Activated B cell treated with CpG ODN at 0.5 μM for 24 hours (primary cell): ENCODE measurements at places on chromosomes 2 and 18. TPM values are rescaled to one million over a fixed set of nuclear protein-coding genes. Genes with fewer than 3 reads are reported as not detected.

GRCh38 chr18:36871801-36872200 lies 42.9 kb downstream of the KIAA1328 start:
- no peak overlapping the region for H3K4me3 ChIP-seq
- peaks cover 6% of the 10 kb centered on the region for H3K4me1 ChIP-seq
- peaks cover 22% of the 10 kb centered on the region for H3K36me3 ChIP-seq
- no peak for DNase-seq
- no peaks in the 10 kb centered on the region for H3K27me3 ChIP-seq
- no peak overlapping the region for H3K27ac ChIP-seq

DNA sequence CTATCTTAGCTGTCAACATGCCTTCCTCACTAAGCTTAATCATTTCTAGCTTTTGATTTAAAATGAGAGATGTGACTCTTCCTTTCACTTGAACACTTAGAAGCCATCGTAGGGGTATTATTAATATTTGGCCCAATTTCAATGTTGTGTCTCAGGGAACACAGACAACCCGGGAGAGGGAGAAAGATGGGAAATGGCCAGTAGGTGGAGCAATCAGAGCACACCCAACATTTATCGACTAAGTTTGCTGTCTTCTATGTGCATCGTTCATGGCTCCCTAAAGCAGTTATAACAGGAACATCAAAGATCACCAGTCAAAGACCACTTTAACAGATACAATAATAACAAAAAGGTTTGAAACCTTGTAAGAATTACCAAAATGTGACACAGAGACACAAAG lies 110.2 kb downstream of the OLA1 start:
- no peak overlapping the region for H3K27ac ChIP-seq
- DNase-seq = no peak
- no peaks in the 10 kb centered on the region for H3K4me1 ChIP-seq
- no peak overlapping the region for H3K4me3 ChIP-seq
- no peaks in the 10 kb centered on the region for H3K27me3 ChIP-seq

DNA sequence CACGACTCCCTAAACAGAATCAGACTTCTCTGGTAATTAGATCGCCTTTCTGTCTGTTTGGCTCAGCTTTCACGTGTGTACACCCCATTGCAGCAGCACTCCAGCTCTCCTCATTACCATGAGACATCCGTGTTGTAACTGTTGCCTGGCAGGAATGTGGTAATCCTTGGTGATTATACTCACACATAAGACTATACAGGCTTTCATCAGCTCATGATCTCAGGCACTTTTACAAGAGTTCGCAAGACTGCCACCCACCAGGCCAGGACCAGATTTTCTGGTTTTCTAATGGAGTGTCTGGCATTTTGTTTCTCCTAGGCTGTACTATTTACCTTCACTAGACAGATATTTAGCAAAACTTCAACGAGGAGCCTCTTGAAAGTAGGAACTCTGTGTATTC lies 50.2 kb downstream of the ACVR1 start:
- no peak overlapping the region for H3K4me3 ChIP-seq
- H3K4me1 ChIP-seq = no peaks in the 10 kb centered on the region
- no peak overlapping the region for H3K27ac ChIP-seq

GRCh38 chr18:50338715-50339114 lies 36.1 kb upstream of the SKA1 start:
- H3K27ac ChIP-seq = no peak overlapping the region
- peaks cover 58% of the 10 kb centered on the region for H3K4me1 ChIP-seq
- H3K27me3 ChIP-seq = no peaks in the 10 kb centered on the region
- H3K4me3 ChIP-seq = no peak overlapping the region

The ASB18 gene
- total RNA-seq = not detected in 2 replicates

DNA sequence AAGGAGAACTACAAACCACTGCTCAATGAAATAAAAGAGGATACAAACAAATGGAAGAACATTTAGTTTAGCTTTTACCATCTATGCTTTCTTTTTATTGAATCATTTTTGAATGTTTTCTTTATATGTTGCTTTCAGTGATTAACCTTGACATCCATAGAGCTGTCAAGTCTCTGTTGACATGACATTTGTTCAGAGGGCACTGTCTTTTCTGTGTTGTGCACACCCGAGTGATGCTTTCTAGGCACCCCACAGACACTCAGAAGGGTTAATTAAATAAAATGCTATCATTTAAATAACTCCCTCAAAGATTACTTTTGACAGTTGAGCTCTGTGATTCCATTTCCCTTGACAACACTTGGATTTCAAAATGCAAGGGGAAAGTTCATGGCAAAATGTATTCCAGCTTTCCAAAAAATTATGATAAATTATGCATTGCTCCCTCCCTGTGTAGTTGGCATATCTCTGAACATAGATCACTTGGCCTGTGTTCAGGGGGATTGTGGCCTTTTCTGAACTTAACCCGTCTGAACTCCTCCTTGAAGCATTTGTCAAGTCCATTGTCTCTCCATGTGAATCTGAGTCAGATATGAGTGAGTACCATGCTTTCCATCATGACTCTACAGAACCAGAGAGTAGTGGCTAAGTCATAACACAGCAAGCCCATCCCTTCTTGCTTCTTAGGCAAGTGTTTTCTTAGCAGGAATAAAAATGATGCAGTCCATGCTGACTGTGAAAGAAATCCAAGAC lies 372.6 kb downstream of the RPRM start:
- DNase-seq = no peak
- no peaks in the 10 kb centered on the region for H3K4me1 ChIP-seq
- no peaks in the 10 kb centered on the region for H3K36me3 ChIP-seq
- H3K27ac ChIP-seq = no peak overlapping the region
- no peak overlapping the region for H3K4me3 ChIP-seq

DNA sequence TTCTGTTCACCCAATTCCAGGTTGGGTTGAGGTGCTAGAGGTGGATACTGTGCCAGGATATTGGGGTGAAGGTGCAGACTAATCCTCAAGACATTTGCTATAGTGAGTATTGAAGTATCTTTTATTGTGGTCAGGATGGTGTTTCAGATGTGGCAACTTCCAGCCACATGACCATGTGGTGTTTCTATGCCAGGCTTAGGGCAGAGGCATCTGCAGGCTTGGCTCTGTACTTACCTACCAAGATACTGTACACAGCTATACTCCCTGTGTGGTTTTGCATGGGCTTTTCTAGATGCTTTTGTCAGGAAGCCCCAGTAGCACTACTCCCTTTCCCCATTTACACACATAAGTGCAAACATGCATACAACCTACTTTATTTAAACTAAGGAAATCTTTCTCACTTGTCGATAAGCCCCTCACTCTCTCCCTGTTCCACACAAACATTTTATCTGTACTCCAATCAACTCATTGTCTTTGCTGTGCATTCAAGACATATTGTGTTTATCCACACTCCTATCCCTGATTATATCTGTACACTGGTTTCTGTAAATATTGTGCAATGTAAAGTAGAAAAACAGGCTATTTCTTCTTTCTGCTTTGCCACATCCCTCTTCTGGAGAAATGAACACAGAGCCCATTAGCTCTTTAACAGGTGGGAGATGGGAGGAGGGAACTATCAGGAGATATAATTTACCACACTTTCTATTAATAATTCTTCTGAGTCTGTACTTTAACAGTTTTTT lies 12.3 kb downstream of the ARL6IP6 start:
- no peaks in the 10 kb centered on the region for H3K27me3 ChIP-seq
- no peak overlapping the region for H3K4me3 ChIP-seq
- no peak overlapping the region for H3K27ac ChIP-seq
- H3K36me3 ChIP-seq = peaks cover 5% of the 10 kb centered on the region

DNA sequence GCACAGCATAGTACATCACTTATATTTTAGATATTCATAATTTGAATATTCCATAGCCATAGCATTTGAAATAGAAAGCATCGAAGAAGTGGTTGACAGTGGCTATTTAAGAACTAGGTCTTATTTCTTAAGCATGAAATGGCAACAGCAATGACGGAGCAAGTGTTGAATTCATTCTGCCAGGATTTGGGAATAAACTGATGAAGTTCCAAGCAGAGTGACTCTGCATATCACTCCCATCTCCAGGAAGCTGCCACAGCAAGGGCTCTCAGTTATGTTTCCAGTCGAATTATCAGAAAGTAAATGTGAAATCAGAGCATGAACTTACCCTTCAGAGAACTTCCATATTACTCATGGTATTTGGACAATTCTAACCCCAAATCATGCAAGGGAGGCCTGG lies 208.1 kb downstream of the IKZF2 start:
- H3K4me1 ChIP-seq = peaks cover 8% of the 10 kb centered on the region
- H3K4me3 ChIP-seq = no peak overlapping the region
- H3K36me3 ChIP-seq = no peaks in the 10 kb centered on the region
- no peak for DNase-seq

The CDH20 gene
- total RNA-seq = 0.07 TPM in 1 of 2 replicates, not detected in the other

GRCh38 chr18:50822756-50823155 lies 2.9 kb upstream of the MRO start:
- H3K4me3 ChIP-seq = no peak overlapping the region
- H3K4me1 ChIP-seq = peaks cover 4% of the 10 kb centered on the region
- H3K27me3 ChIP-seq = no peaks in the 10 kb centered on the region
- no peaks in the 10 kb centered on the region for H3K36me3 ChIP-seq
- no peak for DNase-seq

DNA sequence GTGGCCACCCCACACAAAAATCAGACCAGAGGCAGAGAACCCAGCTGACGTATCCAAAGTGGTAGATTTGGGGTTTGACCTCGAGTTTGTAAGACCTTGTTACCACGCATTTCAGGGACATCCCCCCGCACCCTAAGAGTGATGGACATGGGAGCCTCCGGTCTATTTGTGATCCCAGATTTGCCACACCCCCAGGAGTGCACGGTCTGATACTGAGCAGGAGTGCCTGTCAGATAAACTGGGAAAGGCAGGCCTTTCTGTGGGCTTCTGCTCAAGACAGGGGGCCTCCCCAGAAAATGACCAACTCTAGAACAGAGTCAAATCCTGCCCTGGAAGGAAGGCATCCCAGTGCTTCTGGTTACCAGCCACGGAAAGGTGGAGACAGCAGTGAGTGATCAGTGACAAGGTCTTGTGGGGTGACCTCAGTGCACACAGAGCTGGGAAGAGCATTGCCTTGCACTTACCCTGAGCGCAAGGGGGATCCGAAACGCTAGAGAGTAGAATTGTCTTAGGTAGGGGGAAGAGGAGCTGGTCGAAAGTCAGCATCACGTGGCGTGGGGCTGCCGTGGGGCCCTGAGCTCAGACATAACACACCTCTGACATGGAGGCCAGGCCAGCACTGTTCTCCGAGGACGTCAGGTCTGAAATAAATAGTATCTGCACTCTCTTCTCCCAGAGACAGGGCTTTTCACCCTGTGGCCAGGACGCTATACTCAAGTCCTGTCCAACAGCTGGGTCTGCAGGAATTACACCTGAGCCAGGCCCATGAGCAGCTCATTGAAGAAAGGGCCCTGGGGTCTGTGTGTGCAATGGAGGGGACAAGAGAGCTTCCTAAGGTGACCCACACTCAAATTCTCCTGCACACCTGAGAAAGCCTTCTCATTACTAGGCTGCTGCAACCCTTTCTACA lies 242.4 kb upstream of the SALL3 start:
- no peak overlapping the region for H3K27ac ChIP-seq
- H3K36me3 ChIP-seq = no peaks in the 10 kb centered on the region
- DNase-seq = no peak
- H3K4me1 ChIP-seq = no peaks in the 10 kb centered on the region
- H3K4me3 ChIP-seq = no peak overlapping the region

DNA sequence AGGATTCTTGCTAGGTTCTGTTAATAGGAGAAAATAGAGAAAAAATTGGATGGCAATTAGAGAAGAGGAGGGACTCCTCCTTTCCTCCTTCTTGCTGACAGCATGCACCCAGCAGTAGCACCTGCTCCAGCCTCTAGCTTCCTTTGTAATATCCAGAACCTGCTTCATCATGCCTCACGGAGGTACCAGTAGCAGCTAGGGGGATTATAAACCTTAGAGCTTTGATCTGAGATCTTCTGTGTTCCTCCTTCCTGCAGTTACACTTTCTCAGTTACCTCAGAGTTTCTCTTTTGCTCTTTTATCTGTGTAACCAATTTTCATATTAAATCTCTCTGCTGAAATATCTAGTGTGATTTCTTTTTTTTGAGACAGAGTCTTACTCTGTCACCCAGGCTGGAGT lies 16.6 kb downstream of the DPP4 start:
- no peak overlapping the region for H3K4me3 ChIP-seq
- H3K36me3 ChIP-seq = no peaks in the 10 kb centered on the region
- peaks cover 8% of the 10 kb centered on the region for H3K4me1 ChIP-seq
- no peak overlapping the region for H3K27ac ChIP-seq

DNA sequence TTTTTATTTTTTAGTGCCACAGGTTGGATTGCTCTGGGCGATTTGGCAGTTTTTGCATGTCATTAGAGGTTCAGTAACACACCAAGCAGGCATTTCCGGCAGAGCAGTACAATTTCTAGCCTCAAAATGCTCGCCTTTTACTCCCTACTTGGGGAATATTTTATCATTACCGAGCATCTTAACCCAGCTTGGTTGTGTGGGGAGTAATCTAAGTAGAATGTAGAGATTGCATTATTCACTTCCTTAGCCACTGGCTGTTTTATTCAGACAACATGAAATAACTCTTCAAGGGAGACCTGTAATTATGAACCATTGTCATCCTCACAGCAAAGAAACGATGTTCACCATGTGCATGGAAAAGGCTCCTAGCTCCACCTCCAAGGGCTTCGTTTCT lies 13.1 kb downstream of the GRP start:
- H3K27ac ChIP-seq = no peak overlapping the region
- DNase-seq = no peak
- H3K4me3 ChIP-seq = no peak overlapping the region
- H3K4me1 ChIP-seq = no peaks in the 10 kb centered on the region

DNA sequence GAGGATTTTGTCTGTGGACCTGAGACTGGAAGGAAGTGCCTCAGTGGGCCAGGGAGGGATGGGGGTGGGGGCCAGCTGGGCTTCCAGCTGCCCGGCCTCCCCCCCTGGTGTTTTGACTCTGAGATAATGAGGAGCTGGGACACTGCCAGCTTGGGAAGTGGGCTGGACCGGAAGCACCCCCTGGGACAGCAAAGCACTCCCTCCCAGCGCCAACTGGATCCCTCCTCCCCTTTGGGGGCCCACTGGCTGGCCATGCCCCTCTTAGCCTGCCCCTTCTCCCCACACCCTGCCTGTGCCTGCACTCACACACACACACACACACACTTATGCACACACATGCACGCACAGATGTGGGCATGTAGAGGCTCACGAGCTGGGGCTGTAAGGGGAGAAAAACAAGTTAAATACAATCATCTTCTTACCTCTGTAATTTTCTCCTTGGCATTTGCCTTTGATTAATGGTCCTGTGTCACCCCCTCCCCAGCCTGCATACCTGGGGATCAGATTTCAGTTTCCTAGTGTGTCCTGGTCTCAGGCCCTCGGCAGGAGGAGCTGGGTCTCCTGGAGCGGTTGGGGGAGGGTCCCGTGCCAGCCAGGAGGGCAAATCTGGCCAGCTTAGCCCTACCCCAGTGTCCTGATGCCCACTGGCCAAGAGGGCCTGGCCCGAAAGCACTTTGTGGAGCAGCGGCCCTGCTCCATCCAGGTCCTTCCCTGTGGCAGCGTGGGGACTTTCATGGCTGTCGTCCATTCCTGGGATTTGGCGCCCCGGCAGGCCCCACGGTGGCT lies 3.6 kb downstream of the ITM2C start:
- no peaks in the 10 kb centered on the region for H3K27me3 ChIP-seq
- no peak overlapping the region for H3K27ac ChIP-seq

The IMP4 gene
- 121 and 140 TPM in 2 replicates for total RNA-seq
